ENCODE measurements at places on chromosomes 3 and 15.
A peak's percentile ranks its signal among the peaks of the same experiment; 100 is the strongest.

DNA sequence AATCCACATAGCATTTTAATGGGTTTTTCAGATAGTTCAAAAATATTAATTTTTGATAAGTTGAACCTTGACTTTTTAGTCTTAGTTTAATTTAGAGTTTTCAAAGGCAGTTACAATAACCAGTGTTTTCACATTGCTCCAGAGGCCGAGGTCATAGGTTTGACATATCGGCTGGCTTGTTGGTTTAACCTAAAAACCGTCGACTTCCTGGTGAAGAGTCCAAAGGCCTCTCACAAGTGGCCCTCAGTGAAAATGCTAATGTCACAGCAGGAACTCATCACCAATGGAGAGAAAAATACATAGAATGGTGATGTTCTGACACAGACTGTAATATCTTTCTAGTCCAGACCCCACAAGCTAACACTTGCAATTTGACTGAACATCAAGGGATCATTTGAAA lies 642.3 kb downstream of the PLOD2 start:
- no peak for DNase-seq

- no peak for DNase-seq
These were observed 30.5 kb upstream of the SPATA12 start for GRCh38 chr3:57029924-57030323.

GRCh38 chr3:190883973-190884832 lies 21.7 kb upstream of the GMNC start:
- peak; percentile 41 for DNase-seq

DNA sequence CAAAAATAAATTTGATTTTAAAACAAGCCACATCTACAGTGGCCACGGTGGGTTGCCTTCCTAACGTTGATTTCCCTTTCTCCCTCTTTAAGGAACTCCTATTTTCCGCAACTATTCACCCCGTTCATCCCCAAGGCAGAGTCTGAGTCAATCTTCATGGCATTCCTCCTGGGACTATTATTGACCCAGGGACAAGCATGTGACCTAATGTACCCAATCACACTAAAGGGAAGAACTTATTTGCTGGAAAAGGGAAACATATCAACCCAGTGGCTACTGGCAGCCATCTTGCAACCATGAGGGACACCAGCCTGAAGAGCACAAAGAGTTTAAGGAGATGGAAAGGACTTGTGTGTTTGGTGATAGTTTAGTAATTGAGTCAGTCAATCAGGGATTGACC lies 55.4 kb upstream of the ARHGEF3 start:
- DNase-seq = no peak

DNA sequence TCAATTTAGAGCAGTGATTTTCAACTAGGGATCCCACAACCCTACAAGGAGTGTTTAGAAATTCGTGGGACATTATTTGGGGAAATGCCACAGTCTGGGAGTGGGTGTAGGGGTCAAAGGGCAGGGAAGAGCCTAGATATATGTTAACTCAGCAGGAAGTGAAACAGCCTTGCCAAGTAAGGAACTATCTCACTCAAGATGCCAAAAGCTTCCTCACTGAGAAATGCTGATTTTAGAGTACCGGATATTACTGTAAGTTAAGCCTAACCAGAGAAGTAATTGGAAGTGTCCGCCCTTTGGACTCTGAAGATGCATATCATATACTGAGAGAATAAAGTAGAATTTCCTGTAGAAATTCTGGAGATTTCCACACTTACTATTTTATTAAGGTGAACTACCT lies 158.6 kb downstream of the BBX start:
- no peak for DNase-seq

DNA sequence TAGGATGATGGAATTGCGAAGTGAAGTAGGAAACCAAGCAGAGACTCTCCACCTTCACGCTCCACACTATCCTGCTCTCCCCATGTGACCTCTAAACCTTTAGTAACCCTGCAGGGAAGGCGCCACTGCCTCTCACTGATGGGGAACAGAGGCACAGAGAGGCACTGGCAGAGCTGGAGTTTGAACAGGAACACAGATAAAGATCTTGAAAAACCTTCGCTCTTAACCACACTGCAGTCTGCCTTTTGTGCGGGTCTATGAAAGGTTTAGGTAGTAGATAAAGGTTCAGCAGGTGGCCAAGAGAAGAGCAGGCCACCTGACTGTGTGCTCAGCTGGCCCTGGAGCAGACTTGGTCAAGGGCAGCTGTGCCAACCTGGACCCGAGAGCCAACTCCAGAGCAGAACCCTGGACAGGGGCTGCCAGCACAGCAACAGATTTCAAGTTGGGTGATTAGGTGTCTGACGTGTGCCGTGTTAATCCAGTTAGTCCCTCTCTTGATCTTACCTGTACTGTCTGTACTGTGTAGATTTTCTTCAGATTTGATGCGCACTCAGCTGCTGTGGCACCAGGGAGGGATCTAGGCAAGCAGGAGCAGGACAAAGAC lies 15.2 kb downstream of the EIF4E3 start:
- no peak for DNase-seq
